ENCODE measurements at places on chromosomes 5 and 9.

DNA sequence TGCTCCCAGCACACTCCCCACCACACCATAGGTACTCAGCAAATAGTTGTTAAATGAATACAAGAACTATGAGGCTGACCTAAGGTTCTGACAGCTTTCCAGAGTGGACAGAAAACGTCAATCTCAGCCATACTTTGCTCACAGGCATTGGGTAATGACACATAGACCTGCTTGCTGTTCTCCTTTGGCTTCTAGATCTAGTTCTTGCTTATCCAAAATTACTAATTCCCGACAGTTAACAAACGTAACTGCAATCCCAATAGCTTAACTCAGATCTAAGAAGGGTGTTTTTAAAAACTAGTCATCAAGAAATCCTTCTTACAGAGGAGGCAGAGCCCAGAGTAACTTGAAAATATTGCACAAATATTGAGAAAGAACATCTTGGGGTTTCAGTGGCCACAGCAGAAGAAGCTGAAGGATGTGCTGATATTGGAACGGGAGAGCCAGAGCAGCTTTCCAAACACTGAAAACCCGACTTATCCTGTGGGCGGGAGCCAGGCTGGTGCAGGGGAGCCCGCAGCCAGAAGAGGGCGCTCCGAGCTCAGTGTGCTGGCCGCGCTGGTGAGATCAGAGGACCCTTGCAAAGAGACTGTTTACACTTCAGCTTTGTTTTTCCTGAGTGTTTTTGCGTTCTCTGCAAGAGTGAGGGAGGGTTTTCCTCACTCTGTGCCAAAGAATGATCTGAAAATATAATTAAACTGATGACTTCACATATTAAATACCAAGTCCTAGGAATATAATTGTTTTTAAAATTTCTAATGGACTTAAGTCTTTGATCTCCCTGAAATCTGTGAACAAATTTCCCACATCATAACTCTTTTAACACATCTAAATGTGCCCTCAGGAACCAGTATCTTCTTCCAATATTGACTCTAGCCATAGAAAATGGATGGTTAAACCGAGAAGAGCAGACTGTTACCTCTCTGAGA is 30.3 kb downstream of the FGF1 start:
- DNase-seq = peak; percentile 64

DNA sequence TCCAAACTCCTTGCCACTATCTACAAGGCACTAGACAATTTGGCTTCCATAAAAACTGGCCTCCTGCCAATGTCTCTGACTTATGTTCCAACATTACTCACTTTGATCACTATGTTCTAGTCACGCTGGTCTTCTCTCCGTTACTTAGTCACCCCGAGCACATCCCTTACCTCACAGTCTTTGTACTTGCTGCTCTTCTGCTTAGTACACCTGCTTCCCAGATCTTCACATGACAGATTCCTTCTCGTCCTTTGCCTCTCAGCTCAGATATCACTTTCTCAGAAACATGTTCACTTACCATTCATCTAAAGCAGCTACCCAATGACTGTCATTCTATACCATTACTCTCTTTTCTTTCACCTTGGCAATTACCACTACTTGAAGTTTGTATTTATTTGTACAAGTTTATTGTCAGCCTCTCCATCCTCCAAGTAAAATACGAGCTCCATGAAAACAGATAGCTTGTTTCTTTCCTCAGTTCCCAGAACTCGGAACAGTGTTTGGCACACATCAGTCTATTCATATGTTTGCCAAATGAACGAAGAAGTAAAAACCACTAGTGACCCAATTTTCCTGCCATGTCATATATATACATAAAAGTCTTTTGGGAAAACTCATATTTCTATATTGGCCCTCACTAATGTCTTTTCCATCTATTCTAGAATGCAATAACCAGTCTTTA is 5.9 kb upstream of the SLC22A5 start:
- DNase-seq = no peak

DNA sequence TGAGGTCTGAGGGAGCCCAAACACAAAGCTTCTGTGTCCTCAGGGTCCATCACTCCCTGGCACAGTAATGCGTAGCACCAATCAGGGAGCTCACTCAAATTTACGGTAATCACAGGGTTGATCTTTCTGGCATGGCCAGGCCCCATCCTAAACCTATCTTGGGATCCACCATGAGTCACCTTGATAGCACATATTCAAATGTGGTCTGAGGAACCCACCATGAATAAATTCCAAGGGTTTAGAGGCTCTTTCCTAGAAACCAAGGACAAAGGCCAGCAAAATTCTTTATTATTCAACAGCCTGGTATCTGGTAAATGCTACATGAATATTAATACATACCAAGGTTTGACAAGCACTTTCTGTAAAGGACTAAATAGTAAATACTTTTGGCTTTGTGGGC is 254.5 kb downstream of the TLR4 start:
- DNase-seq = no peak

DNA sequence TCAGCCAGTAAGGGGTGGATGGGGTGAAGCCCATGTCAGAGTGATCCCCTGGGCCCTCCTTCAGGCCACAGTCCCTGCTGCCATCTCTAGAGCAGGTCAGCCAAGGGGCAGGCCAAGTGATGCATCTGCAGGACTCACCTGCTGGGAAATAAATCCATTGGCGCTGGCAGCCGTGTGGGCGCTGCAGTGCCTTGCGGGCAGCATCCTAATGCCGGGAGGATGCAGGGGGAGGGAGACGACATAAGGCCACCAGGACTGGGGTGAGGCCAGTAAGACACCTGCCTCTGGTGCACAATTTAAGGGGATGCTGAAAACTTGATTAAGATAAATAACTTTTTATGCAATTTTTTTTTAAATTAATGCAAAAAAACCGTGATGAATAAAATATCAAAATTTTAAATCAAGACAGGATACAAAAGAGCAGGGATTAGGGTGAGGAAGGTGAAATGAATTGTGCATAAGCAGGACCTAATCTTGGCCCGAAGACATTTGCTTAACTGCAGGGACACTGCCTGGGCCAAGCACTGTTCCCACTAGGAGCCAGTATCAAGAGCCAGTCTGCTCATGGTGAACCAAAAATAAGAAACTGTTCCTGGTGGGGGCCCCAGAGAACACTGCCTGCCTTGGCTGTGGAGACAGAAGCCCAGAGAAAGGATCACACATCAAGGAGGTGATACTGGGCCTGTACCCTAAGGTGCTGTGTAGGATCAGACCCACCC is 67.5 kb upstream of the CPLX2 start:
- DNase-seq = no peak

DNA sequence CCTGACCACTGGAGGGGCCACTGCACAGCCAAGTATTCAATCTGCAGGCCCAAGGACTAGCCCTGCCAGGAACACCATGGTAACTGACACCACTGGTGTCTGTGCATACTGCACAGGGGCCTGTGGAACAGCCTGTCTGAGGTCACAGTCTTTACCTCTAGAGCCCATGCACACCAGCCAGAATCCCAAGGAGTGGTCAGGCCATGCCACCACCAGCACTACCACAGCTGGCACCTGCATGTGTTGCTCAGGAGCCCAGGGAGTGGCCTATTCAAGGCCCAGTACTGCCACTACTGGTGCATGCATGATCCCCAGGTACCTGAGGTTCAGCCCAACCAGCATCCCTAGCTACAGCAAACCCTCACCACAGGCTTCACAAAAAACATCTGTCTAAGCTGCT is 546.0 kb upstream of the RGMB start:
- DNase-seq = no peak

DNA sequence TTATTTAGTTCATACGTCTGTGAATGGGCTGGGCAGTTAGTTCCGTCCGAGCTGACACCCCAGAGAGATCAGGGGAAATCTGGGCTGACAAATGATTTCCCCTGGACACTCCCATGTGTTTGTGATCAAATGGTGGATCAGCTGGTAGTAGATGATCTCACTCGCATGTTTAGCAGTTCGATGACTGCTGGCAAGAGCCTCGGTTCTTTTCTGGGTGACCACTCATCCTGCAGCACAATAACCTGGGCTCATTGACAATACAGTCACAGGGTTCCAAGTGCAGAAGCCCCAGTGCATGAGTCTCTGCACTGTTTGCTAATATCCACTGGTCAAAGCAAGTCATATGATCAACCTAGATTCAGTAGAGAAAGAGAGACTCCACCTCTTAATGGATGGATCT is 155.9 kb downstream of the NR2F1-AS1 start:
- DNase-seq = no peak

GRCh38 chr9:111928359-111928720 is 31.7 kb downstream of the UGCG start:
- DNase-seq = no peak

GRCh38 chr5:34051374-34051980 is 8.5 kb upstream of the C1QTNF3 start:
- DNase-seq = no peak

- no peak for DNase-seq
Observed at GRCh38 chr9:297104-297972, 82.7 kb downstream of the DOCK8 start.
